ENCODE measurements at places on chromosomes 2 and 18.

DNA sequence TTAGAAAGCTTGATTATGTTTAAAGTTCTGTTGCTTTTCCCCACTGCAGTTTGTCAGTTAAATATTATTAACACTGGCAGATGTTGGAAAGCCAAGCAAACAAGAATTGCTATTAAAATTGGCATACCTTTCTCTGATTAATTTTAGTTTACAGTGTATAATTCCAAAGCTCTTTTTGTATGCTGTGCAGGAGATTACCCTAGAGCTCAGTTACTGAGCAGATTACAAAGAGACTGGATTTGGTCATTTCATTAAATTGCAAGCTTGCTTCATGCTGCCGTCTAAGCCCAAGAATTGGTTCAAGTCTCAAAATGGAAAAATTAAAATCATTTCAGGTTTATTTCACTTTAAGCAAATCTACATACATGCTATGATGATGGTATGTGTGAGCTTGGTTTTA is 2.3 kb downstream of the ASAP2 start:
- DNase-seq: no peak

GRCh38 chr18:23136326-23137096 is 1.2 kb downstream of the CABLES1 start:
- DNase-seq: no peak

DNA sequence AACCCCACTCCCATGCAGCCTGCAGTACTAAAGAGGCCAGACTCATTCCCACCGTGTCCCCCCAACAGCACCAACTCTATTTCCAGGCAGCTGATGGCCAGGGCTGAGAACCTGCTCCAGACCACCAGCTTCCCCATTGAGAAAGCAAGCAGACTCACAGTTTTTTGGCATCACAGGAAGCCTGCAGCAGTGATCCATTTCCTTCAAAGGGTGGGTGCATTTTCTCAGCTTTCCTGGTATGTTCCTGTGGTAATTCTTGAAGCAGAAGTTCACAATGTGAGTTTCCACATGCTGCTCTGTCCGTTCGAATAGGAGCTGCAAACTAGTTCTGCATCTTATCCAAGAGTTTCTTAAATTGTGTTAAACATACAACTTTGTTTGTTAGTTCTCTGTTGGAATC is 1249.6 kb upstream of the FAM98A start:
- no peak for DNase-seq

- DNase-seq: no peak
These were observed 63.2 kb upstream of the SPAG16 start for GRCh38 chr2:213220967-213221603.

DNA sequence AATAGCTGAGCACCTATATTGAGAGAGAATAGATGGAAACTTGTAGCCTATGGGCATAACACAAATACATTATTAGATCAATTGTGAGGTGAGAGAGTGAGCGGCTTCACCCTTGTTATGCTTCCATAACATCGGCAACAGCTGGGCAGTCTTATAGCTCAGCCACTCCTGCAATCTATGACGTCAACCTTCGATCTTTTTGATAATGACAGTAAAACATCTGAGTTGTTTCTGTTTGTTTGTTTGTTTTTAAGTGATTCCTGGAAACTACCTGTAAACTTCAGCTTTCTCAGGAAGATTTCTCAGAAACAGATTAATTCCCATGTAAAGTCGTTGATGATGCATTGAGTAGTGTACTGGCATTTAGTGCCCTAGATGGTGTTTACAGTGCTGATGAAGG is 90.0 kb downstream of the DSEL start:
- no peak for DNase-seq

- no peak for DNase-seq
These were observed 62.8 kb upstream of the DTNA start for GRCh38 chr18:34647251-34647650.

DNA sequence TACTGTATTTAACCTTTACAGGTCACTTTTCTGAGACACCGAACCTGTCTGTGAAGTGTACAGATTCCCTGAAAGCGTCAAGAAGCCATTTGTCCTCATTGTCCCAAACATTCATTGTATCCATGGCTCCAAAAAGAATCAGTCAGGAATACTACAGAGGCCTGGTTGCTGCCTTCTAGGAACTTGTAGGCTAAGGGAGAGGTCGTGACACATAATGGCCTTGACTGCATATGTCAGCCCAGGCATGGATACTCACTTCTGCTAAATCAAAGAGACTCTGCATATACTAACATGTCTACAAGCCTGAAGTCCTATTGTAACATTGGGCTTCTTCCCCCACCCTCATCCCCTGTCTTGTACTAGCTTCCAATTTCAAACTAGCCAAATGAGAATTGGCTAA is 40.2 kb downstream of the ONECUT2 start:
- no peak for DNase-seq

DNA sequence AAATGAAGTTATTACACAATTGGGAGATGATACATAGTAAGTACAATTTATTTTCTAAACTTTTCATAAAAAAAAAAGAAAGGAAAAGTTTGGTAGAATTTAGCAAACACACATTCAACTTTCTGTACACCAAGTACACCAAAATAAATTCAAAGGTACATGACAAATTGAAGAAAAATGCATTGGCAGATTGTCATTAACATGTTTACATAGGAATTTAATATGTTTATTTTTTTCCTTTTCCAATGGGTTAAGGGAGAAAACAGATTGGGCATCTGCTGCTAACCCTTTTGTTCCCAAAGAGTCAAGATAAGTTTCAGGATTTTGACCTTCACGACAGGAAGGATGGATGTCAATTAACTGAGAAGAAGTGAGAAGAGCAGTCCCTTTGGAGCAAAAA is 620.4 kb downstream of the XIRP2 start:
- DNase-seq: no peak

- DNase-seq: no peak
These were observed 8.8 kb upstream of the POLI start for GRCh38 chr18:54260396-54261072.

GRCh38 chr2:12074126-12074844 is 327.9 kb downstream of the LPIN1 start:
- no peak for DNase-seq

DNA sequence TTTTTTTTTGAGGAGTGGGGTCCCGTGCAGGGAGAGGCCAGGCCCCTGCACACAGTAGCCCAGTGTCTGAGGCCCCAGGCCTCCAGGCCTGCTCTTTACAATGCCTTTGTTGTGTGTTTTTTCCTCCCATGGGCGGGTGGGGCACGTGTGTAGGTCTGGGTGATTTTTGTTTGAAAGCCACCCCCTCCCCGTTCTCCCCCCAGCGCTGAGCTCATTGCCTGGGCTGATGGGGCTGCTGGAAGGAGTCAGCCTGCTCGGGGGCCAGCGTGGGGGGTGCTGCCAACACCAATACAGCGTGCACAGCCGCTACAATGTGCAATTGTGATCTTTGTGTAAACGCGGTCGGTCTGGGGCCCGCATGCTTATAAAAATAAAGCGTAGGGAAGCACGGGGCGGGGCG is 142.7 kb downstream of the DYSF start:
- DNase-seq: no peak

DNA sequence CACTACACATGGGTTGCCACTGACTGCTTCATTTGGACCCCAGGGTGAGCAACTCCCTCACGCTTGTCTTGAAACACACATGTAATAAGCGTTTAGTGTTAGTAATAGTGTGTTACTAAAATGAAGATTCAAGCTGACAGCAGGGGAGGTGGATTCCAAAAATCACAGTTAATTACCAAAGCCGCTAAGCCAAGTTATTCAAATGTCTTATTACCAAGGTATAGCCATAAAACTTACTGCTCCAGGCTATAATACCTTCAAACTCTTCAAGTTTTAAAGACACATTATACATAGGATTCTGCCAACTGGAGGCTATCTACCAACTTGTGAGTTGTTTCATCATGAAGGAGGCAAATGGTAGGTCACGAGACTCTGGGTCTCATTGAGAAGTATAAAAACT is 2.9 kb downstream of the LPIN2 start:
- no peak for DNase-seq

GRCh38 chr2:137992039-137992646 is 27.9 kb downstream of the HNMT start:
- no peak for DNase-seq

DNA sequence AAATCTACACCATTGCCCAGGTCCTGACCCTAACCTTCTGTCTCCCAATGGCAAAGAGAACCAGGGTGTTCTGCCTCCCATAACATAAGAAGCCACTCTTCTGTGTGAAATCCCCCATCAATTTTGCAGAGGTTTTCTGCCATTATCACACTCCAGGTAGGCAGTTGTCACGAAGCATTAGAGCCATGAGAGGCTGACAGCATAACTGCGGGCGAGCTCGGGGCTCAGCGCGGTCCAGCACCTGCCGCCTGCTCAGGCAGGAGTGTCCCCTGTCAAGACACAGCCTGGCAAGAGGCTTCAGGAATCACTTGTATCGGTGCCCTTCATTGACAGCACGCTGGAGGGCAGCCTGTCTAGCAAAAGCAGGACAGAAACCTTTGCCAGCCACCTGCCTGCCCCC is 251.2 kb downstream of the SATB2 start:
- DNase-seq: no peak

GRCh38 chr18:22459491-22459890 is 41.8 kb upstream of the CTAGE1 start:
- DNase-seq: no peak

DNA sequence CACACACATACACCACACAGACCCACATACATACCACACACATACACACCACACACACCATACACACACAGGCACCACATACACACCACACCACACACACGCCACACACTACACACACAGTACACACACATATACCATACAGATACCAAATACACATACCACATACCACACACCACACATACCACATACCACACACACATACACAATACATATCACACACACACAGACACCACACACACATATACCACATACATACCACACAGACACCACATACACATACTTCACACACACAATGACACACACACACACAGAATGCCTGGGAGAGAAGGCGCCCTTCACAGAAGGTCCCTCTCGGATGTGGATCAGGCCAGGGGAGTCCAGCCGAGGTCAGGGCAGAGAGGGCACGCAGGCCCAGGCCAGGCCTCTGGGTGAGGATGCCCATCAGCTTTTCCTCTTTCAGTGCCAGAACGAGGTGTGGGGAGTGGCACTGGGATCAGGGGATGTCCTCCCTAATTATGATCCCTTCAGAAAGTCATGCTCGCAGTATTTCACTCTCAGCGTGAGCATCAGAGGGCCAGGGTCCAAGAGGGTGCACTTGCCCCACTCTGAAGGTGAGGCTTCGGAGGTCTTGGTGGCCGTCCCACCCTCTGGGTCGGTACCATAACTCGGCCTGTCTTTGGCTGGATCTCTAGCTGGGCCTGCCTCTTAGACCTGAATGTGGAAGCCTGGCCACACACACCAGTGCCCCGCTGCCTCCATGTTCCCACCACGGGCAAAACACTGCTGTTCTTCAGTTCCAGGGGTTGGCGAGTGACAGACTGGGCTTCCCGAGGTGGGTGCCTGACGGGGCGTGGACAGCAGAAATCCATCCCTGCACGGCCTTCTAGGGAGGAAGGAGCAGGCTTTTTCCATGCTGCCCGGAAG is 70.6 kb upstream of the ODC1 start:
- DNase-seq: no peak

Data from NCI-H1092 (cell line).